ENCODE measurements at places on chromosomes 4 and X. TPM values are rescaled to one million over a fixed set of nuclear protein-coding genes. Genes with fewer than 3 reads are reported as not detected.

CC2D2A gene
- 113 TPM for total RNA-seq

IL9R gene
- total RNA-seq, result not detected

GRCh38 chr4:99960648-99961047, 10.6 kb upstream of the H2AZ1 start:
- DNase-seq, result no peak

GRCh38 chrX:154056770-154057241, 37.1 kb upstream of the IRAK1 start:
- no peak for DNase-seq

GRCh38 chr4:128542047-128542446, 254.4 kb upstream of the PGRMC2 start:
- DNase-seq, result no peak

DNA sequence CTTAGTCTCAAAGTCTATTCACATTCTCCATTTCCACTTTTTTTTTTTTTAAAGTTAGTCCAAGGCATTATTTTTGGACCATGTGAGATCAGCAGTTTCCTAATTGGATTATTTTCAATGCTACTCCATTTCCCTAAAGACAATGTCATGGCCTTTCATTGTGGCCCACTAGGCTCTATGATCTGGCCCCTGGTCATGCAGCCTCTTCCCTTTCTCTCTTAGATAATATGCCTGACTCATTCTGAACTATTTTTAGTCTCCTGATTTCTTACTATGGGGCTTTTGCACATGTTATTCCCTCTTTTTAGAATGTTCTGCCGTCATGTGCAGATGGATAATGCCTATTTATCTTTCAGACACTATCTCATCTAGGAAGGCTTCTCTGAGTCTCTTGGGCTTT, 157.3 kb downstream of the TMA16 start:
- no peak for DNase-seq
